Astrocyte of the spinal cord (primary cell): ENCODE measurements at places on chromosomes 1 and 21.

DNA sequence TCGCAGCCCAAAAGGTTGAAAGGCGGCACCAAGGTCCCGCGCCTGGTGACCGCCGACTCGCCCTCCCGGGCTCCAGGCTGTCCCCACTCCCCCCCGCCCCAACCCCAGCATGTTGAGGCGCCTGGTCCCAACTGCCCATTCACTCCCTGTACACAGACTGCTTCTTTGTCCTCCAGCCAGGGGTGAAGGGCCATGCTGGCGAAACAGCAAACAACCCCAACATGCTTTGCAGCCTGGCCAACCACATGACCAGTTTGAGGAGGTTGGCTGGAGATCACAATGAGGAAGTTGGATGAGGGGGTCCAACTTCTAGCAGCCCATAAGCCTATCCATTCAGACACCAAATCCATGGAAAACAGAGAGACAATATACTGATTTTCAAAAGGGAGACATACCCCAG, 13.5 kb downstream of the PDE9A start:
- no peak for DNase-seq

- no peak for DNase-seq
Observed at GRCh38 chr1:167359295-167359694, 138.6 kb downstream of the POU2F1 start.

DNA sequence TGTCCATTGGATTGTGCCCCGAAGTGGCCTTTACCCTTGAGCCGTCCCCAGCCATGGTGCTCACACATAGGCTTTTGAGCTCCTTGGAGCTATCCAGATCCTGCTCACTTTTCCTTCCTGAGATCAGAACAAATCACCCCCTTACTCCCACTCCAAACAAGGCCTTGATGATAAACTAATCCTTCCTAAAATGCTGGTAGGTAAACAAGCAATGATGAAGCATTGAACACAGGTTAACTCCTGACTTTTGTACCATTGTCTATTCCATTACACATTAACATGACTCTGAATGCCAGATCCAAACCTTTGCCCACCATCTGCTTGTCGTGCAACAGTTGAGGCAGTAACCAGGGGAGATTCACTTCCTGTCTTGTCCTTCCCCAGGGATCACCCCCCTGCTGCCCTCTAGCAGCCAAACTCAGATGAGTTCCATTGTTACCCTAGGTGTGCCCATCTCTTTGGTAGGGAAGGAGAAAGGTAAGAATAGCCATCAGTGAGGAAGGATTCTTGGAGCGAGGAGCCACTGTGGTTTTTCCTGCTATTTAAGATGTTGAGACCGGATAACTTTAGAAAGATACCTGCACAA, 79.5 kb upstream of the DNAJC6 start:
- DNase-seq = no peak

DNA sequence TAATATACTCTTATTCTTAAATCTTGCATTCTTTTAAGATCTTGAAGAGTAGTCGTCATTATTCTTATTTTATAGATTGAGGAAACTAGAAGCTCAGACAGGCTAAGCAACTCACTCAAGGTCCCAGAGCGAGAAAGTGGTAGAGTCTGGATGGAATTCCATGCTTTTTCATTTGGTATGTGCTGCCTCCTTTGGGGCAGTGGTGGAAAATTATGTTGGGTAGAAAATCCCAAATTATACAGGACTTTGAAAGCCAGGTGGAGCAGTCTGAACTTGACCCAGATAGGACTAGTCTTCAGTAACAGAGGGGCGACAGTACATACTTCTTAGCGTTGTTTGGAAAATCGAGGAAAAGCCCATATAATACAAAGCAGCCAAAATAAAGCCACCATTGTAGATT, 205.6 kb downstream of the ATG4C start:
- DNase-seq = no peak

- DNase-seq = no peak
Observed at GRCh38 chr1:13754510-13755103, 54.6 kb downstream of the PRDM2 start.

DNA sequence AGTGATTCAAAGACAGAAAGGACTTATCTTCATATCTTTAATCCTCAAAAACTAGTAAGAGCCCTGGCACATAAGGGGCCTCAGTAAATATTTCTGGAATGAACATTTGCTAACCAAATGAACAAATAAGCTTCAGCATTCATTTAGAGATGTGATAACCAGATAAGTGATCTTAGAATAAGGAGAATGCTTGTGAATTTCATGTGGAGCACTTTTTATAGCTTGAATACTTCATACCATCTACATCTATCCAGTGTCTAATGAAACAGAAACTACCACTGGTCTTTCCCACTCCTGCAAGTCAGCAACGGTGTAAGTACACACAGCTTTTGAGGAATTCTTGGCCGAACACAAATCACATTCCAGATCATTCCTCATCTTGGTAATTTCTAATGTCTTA, 38.5 kb downstream of the EDEM3 start:
- no peak for DNase-seq

DNA sequence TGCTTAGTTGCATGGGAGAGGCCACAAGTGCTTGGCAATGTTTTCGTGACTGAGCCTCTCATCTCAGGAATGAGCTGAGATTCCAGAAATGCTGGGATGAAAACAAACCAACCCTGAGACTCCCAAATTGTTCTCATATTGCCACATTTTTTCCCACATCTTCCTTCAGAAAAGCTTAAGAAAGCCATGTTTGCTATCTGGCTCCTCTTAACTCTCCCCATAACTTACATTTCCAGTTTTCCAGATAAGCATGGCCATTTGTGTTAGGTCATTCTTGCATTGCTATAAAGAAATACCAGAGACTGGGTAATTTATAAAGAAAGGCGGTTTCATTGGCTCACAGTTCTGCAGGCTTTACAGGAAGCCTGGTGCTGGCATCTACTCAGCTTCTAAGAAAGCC, 17.2 kb downstream of the DSCAM start:
- no peak for DNase-seq

DNA sequence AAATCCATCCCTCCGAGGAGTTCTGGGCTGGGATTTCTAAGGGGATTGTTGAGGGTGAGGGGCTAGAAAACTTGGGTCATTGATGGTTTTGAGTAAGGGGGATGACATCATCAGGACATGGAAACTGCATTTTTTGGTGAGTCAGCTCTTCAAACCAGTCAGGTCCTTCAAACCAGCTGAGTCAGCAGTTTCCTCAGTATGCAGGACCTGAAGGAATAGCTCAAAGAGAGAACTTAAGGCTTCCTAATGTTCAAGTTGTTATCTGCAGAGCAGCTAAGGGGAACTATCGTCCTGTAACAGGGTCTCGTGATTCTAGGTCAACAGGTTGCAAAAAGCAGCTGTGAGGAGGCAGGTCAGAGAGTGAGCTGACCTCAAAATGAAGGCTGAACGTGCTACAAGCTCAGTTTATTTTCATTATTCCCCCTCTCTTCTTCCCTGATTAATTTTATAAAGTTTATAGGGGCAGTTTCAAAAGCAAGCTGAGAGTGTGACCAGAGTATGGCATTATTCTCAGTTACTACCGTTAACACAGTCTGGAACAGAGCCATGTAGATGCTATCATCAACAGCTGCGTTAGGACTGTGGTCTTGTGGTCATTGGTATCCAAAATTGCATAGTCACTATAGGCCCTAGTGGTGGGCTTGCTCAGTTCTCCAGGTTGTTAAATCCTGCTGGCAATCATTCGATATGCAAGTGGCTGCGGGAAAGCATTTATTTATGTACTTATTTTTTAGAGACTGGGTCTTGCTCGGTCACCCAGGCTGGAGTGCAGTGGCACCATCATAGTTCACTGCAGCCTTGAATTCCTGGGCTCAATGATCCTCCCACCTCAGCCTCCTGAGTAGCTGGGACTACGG, 10.7 kb upstream of the SDC3 start:
- DNase-seq = peak; percentile 64

GRCh38 chr1:119771770-119772169, 3.1 kb upstream of the HMGCS2 start:
- DNase-seq = no peak

DNA sequence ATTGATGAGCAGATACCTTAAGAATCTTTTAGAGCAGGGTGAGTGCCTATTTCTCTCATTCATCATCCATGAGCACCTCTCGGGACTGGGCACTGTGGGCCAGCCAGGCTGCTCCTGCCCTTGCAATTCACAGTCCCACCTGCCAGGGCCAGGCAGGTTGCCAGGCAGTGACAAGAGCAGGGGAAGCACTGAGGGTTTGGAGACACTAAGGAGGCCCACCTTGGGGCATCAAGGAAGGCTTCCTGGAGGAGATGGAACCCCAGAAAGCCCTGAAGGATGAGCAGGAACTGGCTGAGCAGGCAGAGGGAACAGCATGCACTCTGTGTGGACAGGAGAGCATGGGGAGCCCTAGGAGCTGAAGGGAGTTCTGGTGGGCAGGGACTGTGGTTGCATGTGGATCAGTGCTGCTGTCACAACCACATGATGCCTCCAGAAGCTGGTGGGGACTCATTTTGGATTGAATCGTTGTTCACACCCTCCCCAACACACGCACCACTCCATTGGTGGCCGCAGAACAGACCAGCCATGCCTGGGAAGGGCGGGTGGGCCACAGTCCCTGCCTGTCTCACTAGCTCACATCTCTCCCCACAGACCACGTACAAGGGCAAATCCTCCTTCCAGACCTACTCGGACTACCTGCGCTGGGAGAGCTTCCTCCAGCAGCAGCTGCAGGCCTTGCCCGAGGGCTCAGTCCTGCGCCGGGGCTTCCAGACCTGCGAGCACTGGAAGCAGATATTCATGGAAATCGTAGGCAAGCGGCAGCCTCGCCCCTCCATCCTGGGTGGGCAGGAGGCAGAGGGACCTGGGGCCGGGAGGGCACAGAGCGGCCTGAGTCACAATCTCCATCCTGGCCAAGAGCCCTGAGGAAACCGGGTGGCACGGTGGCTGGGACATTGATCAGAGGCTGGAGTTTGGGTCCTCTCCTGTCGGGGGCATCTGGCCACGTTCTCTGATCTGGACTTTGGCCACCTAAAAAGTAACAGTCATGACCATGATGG, 55.1 kb downstream of the DISP3 start:
- DNase-seq = no peak

DNA sequence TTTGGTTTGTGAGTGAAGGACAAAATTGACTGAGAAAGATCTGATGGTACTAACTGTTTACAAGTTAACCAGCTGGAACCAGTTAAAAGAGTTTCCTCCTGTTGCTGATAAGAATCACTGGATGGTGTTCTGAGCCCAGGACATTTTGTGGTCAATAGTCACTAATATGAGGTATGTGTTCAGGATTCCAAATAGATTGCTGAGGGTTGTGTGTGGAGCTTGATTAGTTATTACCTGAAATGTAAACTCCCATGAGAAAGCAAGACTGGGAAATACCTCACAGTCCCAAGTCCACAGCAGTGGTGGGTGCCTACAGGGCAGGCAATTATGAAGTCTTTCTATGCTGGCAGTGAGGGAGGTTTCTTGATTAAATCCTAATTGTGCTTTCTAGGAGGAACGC, 164.6 kb downstream of the DNM3 start:
- DNase-seq = peak; percentile 68

DNA sequence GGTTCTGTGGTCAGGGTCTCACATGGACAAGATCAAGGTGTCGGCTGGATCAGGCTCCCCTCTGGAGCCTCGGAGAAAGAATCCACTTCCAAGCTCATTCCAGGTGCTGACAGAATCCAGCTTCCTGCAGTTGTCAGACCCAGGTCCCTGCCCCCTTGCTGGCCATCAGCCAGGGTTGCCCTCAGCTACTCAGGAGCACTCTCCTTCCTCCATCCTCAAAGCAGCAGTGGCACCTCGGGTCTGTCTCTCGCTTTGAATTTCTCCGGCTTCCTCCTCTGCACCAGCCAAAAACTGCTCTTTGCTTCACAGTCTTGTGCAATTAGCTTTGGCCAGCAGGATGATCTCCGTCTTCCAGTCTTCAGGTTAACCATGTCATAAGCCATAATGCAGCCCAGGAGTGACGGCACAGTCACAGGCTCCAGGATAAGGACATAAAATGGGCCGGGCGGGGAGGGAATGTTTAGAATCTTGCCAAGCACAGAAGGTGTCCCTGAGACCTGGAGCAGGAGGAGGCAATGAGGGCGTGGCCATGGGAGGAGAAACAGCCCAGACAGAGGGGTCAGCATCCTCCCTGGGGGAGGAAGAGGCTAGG, 79.4 kb upstream of the SLC25A33 start:
- no peak for DNase-seq

DNA sequence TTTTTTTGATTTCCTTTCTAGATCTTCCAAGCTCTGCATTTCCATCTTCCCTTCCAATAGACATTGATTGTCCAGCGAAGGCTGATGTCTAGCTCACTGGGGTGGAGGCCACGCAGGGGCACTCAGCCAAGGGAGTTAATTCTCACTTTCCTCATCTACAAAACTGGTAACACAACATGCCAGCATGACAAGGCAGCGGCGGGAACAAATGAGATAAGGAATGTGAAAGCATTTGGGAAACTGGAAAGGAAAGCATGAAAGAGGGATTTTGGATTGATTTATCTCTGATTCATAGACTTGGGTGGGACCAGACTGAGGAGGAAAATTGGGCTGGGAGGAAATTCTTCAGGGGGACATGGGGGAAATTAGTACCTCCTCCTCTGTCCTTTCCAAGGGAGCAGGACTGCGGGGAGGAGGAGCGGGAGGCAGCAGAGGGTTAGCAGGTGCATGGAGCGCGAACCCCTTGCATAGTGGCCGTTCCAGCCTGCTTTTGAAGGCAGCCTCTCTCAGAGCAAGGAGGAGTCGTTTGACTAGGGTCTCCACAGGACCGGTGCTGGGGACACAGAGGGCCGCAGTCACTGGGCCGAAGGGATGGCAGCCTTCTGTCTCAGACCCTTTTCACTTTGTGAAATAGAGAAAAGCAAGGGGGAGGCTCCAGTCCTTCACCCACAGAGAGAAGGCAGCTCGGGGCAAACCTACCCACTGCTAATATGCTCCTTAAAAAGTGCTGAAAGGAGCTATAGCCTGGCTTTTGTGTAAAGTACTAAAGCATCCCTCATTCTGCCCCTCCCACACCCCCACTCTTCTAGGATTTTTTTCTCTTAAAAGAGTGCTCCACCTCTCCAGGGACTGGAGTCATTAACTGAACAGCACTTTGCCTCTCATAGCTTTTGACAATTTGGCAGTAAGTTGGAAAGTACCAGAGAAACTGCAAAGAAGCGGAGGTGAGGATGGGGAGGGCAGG, 89.2 kb downstream of the PLXNA2 start:
- no peak for DNase-seq

DNA sequence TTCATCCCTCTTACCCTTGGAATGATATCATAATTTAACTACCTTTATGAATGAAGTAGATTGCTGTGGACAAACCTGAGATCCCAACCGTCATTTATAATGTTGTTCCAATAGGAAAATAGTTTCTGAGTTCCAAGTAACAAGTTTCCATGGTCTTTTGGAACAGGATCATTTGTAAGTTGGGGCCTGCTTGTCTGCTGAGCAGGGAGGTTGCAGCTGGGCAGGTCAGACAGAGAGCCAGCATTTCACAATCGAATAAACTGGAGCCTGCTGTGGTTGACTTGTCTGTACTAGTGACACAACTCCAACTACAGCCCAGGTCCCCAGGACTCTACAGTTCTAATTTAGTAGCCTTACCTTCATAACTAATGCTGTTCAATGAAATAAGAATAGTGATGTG, 18.6 kb upstream of the RALGPS2 start:
- DNase-seq = peak; percentile 54
